ENCODE measurements at places on chromosomes 16 and 17. TPM values are rescaled to one million over a fixed set of nuclear protein-coding genes. Genes with fewer than 3 reads are reported as not detected.

Gene TMEM114
- total RNA-seq, result not detected

Gene TCAP
- 1.5 TPM for total RNA-seq

Gene KRTAP4-6
- total RNA-seq, result not detected

Gene FNDC8
- total RNA-seq, result not detected

Gene QRICH2
- 3.9 TPM for total RNA-seq

All from type B pancreatic cell (in vitro differentiated cells).